Activated CD4-positive, alpha-beta T cell treated with anti-CD3 and anti-CD28 coated beads, Interleukin-2, amount 50 U/mL, for 48 hours (primary cell): ENCODE measurements at places on chromosomes 1 and 21.

DNA sequence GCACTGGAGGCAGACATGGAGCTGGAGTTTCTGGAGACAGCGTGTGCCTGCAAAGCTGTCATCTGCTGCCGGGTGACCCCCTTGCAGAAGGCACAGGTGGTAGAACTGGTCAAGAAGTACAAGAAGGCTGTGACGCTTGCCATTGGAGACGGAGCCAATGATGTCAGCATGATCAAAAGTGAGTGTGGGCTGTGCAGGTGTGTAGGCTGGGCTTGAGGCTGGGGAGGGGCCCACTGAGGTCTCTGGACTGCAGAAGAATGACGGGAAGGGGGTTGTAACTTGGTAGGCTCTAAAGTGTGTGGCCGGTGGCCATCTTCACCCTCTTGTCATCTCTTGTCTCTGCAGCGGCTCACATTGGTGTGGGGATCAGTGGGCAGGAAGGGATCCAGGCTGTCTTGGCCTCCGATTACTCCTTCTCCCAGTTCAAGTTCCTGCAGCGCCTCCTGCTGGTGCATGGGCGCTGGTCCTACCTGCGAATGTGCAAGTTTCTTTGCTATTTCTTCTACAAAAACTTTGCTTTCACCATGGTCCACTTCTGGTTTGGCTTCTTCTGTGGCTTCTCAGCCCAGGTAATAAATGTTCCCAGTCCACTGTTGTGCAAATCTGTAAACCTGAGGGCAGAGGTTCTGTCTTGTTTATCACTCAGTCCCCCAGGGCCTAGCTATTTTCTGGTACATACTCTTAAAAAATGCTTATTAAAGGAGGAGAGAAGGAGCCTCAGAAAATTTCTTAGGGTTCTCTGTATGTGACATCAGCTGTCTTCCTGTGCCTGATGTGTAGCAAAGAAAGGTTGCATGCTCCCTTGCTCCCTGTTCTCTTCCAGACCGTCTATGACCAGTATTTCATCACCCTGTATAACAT is 19.9 kb downstream of the ATP8B2 start:
- peak; percentile 87 for DNase-seq

GRCh38 chr1:21294266-21294989 is 4.2 kb upstream of the ECE1 start:
- DNase-seq: peak; percentile 91

GRCh38 chr1:34884961-34885360 is 25.4 kb upstream of the SMIM12 start:
- no peak for DNase-seq

DNA sequence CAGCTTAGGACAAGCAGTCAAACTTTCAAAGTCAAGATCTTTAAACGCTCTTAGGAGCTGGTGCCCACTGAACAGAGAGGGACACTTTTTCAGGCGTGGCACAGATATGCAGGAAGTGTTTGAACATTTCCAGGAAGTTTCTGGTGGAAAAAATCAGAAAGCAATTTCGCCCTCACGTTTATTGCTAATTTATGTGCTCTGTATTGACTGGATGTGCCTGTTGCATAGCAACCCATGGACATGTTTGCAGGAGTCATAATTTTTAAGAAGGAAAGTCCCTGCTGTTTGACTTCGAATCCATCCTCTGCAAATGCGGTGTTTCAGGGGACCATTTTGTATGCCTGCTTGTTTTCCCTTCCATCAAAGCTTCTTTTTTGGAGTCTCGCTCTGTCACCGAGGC is 239.9 kb upstream of the IRF2BP2 start:
- no peak for DNase-seq

GRCh38 chr1:231431665-231432415 is 9.8 kb upstream of the EGLN1 start:
- DNase-seq: no peak

DNA sequence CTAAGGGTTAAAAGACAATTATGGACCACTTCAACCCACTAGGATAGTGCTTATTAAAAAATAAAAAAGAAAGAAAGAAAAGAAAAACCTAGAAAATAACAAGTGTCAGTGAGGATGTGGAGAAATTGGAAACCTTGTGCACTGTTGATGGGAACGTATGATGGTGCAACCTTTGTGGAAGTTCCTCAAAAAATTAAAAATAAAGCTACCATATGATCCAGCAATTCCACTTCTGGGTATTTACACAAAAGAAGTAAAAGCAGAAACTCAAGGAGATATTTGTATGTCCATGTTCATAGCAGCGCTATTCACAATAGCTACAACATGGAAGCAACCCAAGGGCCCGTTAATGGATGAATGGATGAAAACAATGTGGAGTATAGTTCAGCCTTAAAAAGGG is 115.2 kb upstream of the ATP1A1 start:
- DNase-seq: no peak
